ENCODE measurements at places on chromosomes 5 and 9.

DNA sequence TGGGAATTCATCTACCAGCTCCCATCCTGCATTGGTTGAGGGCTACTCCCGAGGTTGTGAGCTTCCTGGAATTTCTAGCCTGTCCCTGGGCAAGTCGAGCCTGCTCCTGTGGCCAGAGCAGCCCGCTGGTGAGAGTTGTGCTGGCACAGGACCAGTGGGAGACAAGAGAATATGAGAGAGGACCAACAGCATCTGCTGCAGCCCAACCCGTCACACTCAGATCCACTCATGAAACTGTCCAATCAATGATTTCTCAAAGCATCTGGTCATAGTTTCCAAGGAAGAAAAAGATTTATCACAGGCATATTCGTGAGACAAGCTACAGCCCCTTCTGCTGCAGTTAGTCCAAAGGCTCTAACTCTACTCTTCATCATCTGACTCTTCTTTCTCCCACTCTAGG is 64.4 kb upstream of the RAI14 start:
- no peak for DNase-seq

- DNase-seq, result no peak
These were observed 356.5 kb downstream of the CTNND2 start for GRCh38 chr5:11547730-11548129.

DNA sequence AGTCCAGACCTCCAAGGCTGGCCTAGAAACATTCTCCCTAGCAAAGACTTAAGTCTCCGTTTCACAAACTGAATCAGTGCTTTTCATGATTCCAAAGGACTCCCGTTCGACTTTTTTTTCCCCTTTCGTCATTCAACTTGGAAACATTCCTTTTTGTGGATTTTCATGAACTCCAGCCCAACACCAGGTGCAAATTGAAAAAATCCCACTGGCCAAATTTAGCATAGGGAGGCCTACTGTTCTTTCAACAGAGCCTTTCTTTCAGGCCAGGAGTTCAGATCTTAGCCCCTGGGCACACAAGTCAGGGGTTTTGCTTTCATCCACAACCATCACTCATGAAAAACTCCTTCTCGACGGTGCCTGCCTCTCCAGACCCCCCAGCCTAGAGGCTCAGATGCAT is 285.3 kb downstream of the PIK3R1 start:
- no peak for DNase-seq

GRCh38 chr9:1058826-1059487 is 8.8 kb downstream of the DMRT2 start:
- DNase-seq, result no peak

DNA sequence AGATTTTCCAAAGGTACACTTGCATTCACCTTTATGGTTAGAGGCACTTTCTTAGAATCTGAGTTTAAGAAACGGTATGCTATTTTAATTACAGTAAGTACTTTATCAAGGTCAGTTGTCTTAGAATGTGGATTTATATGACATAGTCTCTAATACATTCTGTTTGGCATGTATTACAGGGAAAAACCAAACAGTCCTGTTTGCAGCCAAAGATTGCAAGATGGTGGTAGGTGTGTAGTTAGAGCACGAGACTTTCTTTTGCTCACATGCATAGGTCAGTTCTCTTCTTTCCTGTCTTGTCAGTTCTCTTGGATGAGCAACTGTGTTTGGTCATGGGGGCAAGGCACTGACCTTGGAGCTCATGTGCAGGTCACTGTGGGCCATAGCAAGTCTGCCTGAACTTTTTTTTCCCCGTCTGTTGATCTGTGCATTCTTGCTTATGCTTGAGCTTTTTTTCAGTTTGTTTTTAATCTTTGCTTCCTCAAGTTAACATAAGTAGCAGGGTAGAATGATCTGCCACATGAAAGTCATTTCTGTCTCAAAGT is 20.6 kb downstream of the ZSWIM6 start:
- no peak for DNase-seq

DNA sequence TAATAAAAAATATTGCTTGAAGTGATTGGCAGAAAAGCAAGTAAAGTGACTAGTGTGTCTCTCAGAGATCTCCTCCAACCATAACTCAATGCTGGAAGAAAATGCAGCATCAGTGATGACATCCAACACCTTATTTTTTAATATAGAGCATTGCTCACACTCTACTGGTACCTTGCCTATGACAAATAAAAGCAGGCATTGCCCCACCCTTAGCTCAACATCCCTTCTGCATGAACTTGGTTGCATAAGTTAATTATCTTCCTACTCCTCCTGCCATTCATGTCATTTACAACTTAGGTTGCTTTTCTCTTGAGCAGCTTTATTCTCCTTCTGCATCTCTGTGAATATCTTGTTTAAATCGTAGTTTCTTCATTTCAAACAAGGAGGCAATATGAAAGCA is 41.2 kb downstream of the FEM1C start:
- no peak for DNase-seq

DNA sequence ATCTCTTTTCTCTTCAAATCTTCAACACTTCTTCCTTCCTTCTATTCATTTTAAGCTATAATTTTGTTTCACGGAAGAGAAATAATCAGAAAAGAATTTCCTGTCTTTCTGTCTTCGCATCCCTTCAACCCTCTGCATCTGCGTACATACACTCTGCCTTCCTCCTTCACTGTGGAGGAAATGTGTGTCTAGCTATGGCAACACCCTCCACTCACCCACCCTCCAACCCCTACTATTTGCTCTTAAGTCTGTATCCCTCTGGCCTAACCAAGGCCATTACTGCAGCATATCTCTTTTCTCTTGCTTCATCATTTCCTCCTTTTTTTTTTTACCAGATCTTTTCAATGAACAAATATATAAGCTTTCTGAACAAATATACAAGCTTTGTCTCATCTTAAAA is 105.7 kb upstream of the NUDT12 start:
- no peak for DNase-seq

DNA sequence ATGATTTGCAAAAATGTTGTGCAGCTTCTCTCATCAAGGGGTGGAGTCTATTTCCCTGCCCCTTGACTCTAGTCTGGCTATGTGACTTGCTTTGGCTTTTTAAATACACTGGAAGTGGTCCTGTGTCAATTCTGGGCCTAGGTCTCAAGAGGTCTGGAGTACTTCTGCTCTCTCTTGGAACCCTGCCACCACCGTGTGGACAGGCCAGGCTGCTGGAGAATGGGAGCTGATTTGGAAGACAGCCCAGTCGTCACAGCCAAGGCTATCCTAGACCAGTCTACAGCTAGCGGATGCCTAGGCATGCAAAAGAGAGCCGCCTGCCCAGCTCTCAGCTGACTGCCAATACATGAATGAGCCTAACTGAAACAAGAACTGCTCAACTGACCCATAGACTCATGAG is 56.7 kb upstream of the CLINT1 start:
- DNase-seq, result no peak

GRCh38 chr9:130451509-130452388 is 7.0 kb downstream of the ASS1 start:
- DNase-seq, result no peak

- DNase-seq, result no peak
These were observed 113.2 kb downstream of the CEMIP2 start for GRCh38 chr9:71655141-71655540.

GRCh38 chr9:90872835-90873294 is 71.2 kb downstream of the SYK start:
- DNase-seq, result no peak

- DNase-seq, result no peak
These were observed 56.0 kb downstream of the NIPAL4 start for GRCh38 chr5:157516006-157516405.

DNA sequence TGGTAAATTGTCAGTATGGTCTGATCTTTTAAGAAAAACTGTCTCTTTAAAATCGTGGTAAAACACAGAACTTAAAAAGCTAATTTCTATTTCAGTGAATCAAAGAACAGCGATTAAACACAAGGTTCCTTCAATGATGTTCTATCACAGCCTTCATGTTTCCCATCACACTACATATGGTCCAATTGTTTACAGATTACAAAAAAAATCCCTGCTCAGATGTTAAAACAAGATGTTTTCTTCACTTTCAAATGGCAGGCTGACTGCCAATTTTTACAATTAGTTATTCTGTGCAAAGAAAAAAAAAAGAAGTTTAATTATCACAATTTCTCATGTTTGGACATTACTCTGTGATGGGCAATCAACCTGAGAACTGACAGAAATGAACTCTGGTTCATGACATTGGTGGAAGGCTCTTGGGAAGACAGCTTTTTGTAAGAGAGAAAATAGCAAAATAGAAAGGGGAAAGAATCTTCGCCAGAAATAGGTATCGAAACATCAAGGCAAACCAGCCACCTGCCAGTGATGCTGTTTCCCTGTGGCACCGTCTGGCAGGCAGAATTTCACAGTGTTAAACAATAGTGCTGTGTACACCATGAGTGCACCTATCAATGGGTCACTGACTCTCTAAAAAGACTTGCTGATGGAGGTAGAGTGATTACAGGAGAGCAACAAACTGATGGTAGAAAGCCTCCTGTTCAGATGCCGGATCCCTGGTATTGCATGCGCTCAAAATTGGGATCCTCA is 1020.0 kb upstream of the ARRDC3 start:
- no peak for DNase-seq

GRCh38 chr5:116880150-116880549 is 305.5 kb upstream of the SEMA6A start:
- no peak for DNase-seq

DNA sequence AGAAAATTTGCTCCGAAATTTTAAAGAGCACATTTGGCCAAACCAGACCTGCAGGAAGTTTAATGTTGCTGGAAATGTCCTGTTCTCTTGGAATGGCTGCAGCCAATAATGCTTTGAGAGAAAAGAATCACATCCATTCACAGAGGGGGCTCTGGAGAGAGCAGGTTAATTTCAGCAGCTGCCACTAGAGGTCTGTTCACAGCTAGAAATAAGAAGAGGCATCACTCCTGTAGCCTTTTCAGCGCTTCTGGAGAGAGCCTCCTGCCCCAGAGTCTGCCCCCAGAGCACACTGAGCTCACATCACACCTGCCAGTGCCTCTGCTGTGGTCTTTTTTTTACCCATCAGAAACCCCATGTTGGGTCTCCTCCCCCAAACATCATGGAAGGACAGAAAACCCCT is 124.8 kb upstream of the RAD23B start:
- no peak for DNase-seq

DNA sequence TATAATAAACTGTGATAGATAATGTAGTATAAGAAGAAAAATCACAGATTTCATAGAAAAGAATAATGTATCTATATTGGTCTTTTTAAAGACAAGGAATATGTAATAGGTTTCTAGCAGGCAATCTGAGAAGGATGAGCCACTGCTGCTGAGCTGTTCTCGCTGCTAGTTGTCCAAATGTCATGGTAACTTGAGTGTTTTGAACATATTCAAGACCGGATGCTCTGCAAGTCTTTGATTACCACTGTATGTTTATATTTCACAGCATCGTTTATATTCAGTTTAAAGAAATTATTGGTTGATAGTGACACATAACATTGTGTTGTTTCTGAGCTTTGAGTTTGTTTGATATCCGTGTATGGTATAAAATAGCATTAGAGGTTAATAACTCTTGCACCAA is 9.6 kb downstream of the C5orf47 start:
- DNase-seq, result no peak

DNA sequence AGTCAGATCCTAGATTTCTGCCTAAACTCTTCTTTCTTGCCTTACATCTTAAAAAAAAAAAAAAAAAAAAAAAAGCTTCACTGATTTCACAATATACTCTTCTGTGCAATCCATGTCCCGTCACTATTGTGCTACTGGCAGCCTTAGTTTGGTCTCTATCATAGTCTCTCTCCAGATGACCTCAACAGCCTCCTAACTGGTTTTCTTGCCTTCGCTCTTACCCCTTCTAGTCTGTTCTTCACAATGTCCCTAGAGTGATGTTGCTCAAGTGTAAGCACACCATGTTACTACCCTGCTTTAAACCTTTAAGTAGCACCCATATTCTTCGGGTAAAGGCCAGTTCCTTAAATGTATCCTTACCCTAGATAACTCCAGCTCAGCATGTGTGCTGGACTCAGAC is 25.8 kb downstream of the CD180 start:
- DNase-seq, result peak; percentile 49

DNA sequence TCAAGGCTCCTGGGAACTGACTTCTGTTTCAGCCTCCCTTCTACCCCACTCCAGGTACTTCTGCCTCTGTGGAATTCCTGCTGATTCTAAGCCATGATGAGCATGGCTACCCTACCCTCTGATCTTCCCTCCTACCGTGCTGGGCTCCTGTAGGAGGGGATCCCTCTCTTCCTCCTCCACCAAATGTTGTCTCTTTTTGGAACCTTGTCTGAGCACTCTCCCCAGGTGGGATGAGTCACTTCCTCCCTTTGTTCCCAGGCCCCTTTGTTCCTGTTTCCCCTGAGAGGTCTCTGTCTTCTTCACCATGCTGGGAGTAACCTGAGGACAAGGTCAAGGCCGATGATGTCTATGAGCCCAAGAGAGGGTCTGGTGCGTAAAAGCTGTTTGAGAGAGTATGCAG is 213.2 kb downstream of the GABBR2 start:
- DNase-seq, result no peak

DNA sequence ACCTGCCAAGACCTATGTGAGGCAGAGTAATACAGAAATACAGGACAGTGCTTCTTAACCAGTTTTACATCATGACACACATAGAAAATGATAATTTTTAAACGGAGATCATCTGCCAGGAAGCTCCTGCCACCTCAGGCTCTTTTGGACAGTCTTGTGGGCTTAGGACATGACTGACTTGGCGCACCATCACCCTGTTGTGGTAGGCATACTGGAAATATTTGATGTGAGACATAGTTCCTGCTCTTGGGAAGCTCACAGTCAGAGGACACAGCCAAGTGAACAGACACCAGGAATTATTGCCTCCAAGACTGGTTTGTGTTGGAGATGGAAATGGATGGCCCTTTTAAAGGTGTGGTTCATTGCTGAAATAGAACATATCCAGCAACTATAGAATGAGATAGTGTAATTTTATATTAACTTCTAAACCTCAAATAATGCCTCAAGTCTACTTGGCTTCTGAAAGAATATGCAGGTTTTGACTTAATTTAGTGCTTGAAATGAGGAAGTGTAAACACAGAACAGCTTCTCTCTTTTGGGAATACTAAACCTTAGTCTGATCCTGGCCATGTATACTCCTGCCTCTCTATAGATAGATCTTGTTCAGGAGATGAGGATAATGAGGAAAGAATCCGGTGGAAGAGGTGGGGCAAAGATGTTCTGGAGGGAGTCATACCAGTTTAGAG is 19.7 kb downstream of the CPEB4 start:
- DNase-seq, result peak; percentile 43

GRCh38 chr5:76406673-76407072 is 3.6 kb downstream of the IQGAP2 start:
- peak; percentile 45 for DNase-seq

GRCh38 chr5:131394128-131394527 is 130.3 kb downstream of the CDC42SE2 start:
- DNase-seq, result no peak

DNA sequence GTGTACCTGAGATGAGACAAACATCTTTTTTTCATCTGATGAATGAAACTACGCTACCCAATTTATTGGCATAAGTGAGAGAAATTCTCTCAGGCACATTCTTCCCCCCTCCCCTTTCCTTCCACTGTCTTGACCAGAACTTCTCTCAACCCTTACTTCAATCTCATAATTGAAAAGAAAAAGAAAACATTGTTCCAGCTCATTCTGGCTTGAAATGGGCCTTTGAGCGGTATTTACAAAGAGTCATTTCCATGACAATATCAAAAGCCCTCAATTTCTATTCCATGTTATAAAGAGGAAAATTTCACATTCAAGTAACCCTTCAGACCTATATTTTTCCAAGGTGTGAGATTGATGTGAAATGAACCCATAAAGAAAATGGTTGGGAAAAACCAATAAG is 145.9 kb downstream of the PCSK1 start:
- DNase-seq, result no peak

Measured in CD14-positive monocyte (primary cell).